ENCODE measurements at places on chromosomes 7 and 10.

GRCh38 chr10:129945526-129945925, 18.5 kb downstream of the EBF3 start:
- DNase-seq, result no peak

- DNase-seq, result no peak
Measured at GRCh38 chr10:64332551-64332950, 811.4 kb downstream of the REEP3 start.

GRCh38 chr10:13930120-13930519, 343.4 kb downstream of the PRPF18 start:
- no peak for DNase-seq

- no peak for DNase-seq
Measured at GRCh38 chr7:71332207-71332606, 200.3 kb downstream of the GALNT17 start.

- no peak for DNase-seq
Measured at GRCh38 chr10:3076138-3076537, 8.8 kb downstream of the PFKP start.

DNA sequence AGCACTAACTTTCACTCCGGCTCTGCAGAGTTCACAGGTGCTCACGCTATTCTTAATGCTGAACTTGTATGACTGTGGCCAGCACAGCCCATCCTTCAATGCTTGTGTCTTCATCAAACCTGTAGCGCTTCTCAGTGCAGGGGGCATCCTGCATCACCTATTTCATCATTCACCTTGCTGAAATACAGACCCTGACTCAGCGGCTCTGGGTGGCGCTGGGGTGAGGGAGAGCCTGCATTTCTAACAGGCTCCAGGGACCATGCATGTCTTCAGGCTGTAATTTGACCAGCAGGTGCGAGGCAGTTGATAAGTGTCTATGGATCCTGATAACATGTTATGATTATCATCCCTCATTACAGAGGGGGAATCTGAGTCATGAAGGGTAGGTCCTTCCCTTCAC, 89.3 kb downstream of the VOPP1 start:
- DNase-seq, result no peak

DNA sequence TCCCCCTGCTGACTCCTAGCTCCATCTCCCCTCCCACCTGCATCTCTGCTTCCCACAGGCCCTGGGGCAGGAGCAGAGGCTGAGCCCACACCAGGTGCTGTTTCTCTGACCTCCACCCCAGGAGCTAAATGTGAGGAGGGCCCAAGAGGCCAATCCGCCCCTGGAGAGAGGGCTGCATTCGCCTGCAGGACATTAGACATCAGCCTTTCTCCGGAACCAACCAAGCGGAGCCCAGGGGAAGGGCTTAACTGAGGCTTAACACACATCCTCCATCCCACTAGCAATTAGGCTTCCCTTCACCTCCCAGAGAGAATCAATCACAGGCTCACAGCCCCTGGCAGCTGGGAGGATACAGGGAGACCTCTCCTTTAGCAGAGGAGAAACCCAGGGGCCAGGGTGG, 50.5 kb downstream of the SH3PXD2A start:
- no peak for DNase-seq

GRCh38 chr10:102115775-102116174, 4.4 kb downstream of the LDB1 start:
- DNase-seq, result no peak

DNA sequence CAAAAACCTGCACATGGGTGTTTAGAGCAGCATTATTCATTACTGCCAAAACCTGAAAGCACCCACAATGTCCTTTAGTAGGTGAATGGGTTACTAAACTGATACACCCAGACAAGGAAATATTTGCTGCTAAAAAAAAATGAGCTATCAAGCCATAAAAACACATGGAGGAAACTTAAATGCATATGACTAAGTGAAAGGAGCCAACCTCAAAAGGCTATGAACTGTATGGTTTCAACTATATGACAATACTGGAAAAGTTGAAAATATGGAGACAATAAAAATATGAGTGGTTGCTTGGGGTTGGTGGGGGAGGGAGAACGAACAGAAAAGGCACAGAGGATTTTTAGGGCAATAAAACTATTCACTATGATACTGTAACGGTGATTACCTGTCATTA, 291.0 kb downstream of the TNS3 start:
- no peak for DNase-seq
